Glomerular endothelial cell (primary cell): ENCODE measurements at places on chromosomes 12 and 14. TPM values are rescaled to one million over a fixed set of nuclear protein-coding genes. Genes with fewer than 3 reads are reported as not detected.

The GPX2 gene
- not detected in 2 replicates for total RNA-seq

GRCh38 chr12:57092876-57093414 lies 4.0 kb downstream of the NAB2 start:
- DNase-seq: no peak

DNA sequence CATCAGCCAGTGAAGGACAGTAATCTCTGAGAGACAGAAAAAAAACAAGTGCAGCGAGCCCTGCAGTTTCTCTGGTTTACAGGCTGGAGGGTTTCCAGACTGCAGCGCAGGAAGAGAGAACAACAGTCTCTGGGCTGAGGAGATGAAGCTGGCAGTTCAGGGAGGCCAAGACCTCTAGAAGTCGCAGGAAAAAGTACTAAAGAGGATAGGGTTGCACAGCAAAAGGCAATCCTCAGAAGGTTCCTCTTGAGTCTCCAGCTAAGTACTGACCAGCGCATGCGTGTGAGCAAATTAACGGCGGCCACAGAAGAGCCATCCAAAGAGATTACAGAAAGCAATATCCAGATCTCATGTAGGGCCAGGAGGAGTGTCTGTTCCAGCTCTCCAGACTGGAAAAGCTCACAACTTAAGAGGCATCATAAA lies 12.2 kb upstream of the CCDC60 start:
- DNase-seq: no peak

- DNase-seq: no peak
These were observed 41.1 kb upstream of the TSPAN9 start for GRCh38 chr12:3035815-3036702.

- DNase-seq: no peak
These were observed 75.5 kb downstream of the SYNE3 start for GRCh38 chr14:95440951-95441350.

- no peak for DNase-seq
These were observed 25.9 kb downstream of the FOXN3 start for GRCh38 chr14:89391123-89391522.

The ANKRD33 gene
- total RNA-seq: 1.2 and 3.2 TPM in 2 replicates

- no peak for DNase-seq
These were observed 139.8 kb downstream of the ANO6 start for GRCh38 chr12:45355730-45356129.

The MGP gene
- 2.6 and 9.1 TPM in 2 replicates for total RNA-seq

GRCh38 chr12:53937099-53937498 lies 1.5 kb upstream of the HOXC13 start:
- no peak for DNase-seq

- DNase-seq: no peak
These were observed 22.3 kb upstream of the STK38L start for GRCh38 chr12:27221625-27222387.

- DNase-seq: no peak
These were observed 277.7 kb downstream of the VRK1 start for GRCh38 chr14:97074856-97075255.

The TCTN2 gene
- total RNA-seq: 10.2 and 10.7 TPM in 2 replicates
